ENCODE measurements at places on chromosomes 4 and X.

- DNase-seq = no peak
Measured at GRCh38 chr4:101818362-101818761, 27.8 kb downstream of the BANK1 start.

DNA sequence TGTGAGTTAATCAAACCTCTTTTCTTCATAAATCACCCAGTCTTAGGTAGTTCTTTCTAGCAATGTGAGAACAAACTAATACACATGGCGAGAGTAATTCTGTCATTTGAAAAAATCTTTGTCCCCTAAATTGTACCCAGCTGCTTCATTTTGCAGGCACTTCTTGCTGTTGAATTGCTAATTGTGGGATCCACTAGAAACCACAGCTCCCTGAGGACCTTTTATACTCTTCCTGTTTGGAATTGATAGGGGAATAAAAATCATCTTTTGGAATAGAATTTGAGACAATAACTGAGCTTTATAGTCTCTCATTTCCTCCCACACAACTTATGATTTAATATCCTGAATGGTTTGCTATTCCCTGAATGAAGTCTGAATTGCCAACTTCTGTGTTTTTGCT, 170.2 kb downstream of the PACRGL start:
- no peak for DNase-seq

GRCh38 chr4:98919996-98920395, 8.9 kb downstream of the EIF4E start:
- no peak for DNase-seq

GRCh38 chrX:38462257-38462656, 99.1 kb upstream of the TSPAN7 start:
- DNase-seq = no peak

GRCh38 chr4:986428-986878, 391 bp upstream of the IDUA start:
- DNase-seq = peak; percentile 62

- no peak for DNase-seq
Measured at GRCh38 chr4:140944199-140944515, 188.0 kb upstream of the TBC1D9 start.

- no peak for DNase-seq
Measured at GRCh38 chrX:936979-937769, 275.3 kb downstream of the CRLF2 start.

- DNase-seq = no peak
Measured at GRCh38 chrX:99663136-99663535, 746.9 kb downstream of the PCDH19 start.

DNA sequence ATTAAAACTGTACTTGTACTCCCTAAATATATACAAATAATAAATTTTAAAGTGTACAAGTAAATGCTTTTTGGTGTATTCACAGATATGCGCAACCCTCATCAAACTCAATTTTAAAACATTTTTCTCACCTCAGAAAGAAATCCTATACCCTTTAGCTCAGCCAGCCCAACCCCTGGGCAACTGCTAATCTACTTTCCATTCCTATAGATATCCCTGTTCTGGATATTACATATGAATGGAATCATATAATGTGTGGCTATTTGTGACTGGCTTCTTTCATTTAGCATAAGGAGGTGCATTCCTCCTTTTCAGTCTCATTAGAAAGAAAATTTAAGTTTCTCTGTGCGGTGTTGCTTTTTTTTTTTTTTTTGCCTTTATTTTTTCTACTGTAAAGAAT, 39.4 kb downstream of the INTU start:
- DNase-seq = no peak

DNA sequence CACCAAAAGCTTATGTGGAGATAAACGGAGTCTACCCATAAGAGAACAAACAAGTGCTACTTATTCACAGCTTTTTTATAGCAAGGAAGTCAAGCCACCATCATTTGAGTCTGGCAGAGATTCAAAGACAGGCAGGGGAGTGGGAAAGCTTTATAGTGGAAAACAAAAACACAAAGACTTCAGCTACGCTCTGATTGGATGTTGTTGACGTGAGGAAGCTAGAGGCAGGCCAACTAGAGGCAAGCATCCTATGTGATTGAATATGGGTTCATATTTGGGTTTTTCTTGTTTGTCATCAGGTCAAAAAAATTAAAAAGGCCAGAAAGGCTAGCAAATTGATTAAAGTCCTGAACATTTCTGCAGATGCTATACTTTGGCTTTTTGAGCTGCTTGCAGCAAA, 719 bp upstream of the TCEAL4 start:
- DNase-seq = no peak

DNA sequence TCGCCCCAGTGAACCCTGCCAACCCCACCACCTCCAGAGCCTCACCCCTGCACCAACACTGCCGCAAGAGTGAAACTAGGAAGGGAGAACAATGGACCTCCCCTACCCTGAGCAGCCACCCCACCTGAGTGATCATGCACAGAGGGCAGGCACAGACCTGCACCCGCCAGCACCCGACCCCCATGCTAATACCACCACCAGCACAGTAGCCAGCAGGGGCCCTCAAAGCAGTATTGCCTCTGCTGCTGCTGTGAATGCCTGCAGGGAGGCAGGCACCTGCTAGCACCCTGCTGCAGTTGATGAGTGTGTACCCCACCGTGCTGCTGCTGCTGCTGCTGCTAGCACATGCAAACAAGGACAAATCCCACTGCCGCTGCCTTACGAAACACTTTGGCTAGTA, 100.1 kb downstream of the RAB28 start:
- DNase-seq = no peak

- DNase-seq = no peak
Measured at GRCh38 chr4:17301266-17301665, 210.6 kb downstream of the QDPR start.

- DNase-seq = no peak
Measured at GRCh38 chr4:46730075-46730474, 179.0 kb downstream of the COX7B2 start.

DNA sequence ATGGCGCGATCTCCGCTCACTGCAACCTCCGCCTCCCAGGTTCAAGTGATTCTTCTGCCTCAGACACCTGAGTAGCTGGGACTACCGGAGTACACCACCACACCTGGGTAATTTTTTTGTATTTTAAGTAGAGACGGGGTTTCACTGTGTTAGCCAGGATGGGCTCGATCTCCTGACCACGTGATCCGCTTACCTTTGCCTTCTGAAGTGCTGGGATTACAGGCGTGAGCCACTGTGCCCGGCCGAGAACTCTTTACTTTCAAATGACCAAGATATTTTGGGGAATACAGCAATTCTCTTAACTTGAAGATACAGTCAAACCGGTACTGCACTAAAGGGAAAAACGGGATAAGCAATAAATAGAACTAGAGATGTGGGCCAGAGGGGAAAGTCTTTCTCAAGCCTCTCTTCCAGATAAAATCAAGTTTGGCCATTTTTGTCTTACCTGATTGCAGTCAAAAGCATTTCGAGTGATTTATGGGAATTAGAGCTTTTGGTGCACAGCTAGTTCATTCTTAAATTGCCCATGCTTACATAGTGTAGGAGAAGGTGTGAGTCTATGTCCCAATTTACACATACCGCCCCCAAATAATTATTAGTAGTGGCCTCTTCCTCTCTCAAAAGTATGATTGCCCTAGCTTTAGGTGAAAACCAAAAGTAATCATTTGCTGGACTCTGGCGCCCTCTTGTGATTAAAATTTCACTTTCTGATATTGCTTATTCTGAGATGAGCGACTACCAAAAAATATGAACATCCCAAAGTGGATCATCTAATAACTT, 53.2 kb upstream of the ABCG2 start:
- peak; percentile 75 for DNase-seq

- no peak for DNase-seq
Measured at GRCh38 chr4:142500966-142501365, 345.1 kb downstream of the INPP4B start.

GRCh38 chr4:79723507-79723906, 315.5 kb upstream of the GK2 start:
- DNase-seq = no peak

DNA sequence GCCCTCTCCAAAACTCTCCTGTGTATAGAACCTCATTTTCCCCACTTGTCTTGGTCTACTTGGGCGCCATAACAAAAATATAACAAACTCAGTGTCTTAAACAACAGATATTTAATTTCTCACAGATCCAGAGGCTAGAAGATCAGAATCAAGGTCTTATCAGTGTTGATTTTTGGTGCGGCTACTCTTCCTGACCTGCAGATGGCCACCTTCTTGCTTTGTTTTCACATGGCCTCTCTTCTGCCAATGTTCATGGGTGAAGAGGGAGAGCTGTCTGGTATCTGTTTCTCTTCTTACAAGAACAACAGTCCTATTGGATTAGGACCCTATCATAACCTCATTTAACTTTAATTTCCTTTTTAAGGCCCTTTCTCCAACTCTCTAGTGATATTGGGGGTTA, 177.3 kb downstream of the PABPC4L start:
- no peak for DNase-seq

DNA sequence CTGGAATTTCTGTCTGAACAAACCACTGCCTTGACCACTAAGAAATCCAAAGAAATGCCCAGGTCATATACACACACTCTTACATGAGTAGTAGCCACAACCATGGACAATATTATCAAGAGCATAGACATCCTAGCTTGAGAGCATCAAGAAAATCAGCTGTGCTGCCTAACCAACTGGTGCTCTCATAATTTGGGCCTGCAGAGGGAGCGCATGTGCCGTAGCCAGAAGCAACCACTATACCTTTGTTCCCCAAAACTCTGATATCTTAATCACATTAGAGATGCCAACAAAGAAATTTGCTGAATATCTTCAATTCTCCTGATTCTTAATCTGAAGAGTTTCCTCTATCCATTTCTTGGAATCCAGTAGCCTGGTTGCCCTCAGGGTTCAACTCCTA, 163.6 kb downstream of the ZNF674 start:
- no peak for DNase-seq

DNA sequence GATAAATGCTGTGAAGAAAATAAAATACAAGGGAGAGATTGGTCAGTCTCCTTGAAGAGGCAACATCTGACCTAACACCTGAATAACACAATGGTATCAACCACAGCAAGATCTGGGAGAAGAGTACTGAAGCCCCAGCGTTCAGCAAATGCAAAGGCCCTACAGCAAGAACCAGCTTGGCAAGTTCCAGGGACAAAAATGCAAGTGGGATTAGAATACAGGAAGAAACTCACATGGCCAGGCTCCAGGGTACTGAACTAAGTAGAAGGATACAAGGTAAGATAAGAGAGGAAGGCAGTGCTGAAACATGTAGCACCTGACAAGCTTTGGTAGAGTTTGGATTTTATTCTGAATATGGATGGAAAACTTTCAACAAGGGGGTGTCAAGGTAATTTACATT, 3.6 kb downstream of the SMIM14 start:
- DNase-seq = no peak

- no peak for DNase-seq
Measured at GRCh38 chr4:159252491-159252890, 149.6 kb downstream of the RAPGEF2 start.

DNA sequence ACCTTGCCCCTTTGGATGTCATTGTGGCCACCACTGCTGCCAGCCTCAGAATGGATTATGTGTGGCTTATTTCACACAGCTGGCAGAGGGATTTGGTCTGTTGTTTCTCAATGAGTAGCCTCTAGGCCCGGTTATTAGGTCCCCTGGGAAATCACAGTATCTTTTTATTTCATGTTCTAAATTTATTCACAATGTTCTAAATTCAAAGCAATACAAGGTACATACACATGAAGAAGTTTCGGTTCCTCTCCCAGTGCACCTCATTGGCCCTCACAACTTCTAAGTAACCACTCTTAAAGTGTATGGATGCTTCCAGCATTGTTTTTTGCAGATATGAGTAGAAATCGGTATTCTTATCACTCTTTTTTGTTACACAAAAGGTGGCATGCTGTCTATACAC, 262.7 kb downstream of the RCHY1 start:
- DNase-seq = no peak

DNA sequence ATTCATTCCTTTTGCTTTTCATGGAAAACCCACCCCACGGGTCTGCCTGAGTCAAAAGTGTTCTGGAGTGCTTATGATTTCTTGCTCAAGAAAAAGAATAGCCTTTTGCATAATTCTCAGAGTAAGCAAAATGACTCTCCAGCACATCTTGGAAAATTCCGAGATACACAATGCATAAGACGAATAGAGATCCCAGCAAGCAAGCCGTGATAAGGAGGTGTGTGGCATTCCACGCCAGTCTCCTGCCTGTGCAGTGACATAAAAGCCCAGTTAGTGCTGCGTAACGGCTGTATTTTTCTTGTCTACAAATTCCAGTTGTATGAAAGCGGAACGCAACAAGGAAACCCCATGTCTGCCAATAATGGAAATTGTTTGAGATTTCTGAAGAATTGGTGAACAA, 237.9 kb upstream of the GATB start:
- DNase-seq = no peak

GRCh38 chrX:24479924-24480323, 14.8 kb downstream of the PDK3 start:
- no peak for DNase-seq

GRCh38 chr4:67697860-67698687, 2.9 kb downstream of the UBA6 start:
- DNase-seq = no peak

- DNase-seq = no peak
Measured at GRCh38 chrX:38409289-38409688, 56.9 kb downstream of the OTC start.

- no peak for DNase-seq
Measured at GRCh38 chr4:35539404-35540055, 704.8 kb downstream of the ARAP2 start.

DNA sequence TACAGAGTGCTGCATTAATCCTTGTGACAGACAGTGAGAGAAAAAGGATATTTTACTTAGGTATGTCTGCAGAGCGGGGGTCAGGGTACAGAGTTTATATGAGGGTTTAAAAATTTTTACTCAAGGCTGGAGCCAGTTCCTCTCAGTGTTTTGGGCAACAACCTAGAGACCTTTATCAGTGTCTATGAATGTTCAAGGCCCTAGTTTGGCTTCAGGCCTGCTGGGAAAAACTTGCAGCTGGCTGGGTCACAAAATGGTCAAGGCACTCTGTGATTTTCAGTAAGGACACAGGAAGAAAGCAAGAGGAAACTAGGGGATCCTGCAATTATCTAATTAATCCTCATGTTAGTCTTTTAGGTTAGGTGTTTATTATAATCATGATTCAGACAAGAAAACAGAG, 10.8 kb upstream of the C4orf54 start:
- no peak for DNase-seq

GRCh38 chr4:100146756-100147155, 43.5 kb downstream of the DDIT4L start:
- peak; percentile 46 for DNase-seq

GRCh38 chr4:76091052-76091451, 16.5 kb downstream of the ART3 start:
- no peak for DNase-seq

DNA sequence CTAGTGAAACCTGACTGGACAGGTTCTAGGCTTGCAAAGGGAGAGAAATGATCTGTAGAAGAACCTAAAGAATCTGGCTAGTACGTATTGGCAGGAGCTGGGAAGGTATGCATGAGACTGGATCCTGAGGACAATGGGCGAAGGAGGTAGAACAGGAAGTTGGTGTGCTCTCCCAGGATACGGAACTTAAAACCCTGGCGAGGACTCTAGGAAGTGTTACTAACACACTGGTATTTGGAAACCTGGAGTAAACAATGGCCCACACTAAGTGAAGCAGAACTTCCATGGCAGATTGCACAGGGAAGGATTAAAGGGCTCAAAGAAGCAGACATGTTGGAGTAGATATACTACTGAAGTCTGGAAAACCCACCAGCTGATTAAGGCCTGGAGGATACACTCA, 9.1 kb downstream of the SYN1 start:
- no peak for DNase-seq

GRCh38 chr4:152691761-152692160, 12.0 kb upstream of the TMEM154 start:
- no peak for DNase-seq

Data from G401 (cell line).